ENCODE measurements at places on chromosomes 4 and X. TPM values are rescaled to one million over a fixed set of nuclear protein-coding genes. Genes with fewer than 3 reads are reported as not detected.

The SUPT20HL2 gene
- not detected for total RNA-seq

The USO1 gene
- 42.0 TPM for total RNA-seq

The PF4V1 gene
- not detected for total RNA-seq

The RTL3 gene
- total RNA-seq: not detected

The HNRNPDL gene
- 262 TPM for total RNA-seq

The CHRDL1 gene
- not detected for total RNA-seq

The PDLIM3 gene
- 1.5 TPM for total RNA-seq

The ADRA2C gene
- total RNA-seq: not detected

The PDE6B gene
- total RNA-seq: 14.0 TPM

The ZNF280C gene
- 6.4 TPM for total RNA-seq

DNA sequence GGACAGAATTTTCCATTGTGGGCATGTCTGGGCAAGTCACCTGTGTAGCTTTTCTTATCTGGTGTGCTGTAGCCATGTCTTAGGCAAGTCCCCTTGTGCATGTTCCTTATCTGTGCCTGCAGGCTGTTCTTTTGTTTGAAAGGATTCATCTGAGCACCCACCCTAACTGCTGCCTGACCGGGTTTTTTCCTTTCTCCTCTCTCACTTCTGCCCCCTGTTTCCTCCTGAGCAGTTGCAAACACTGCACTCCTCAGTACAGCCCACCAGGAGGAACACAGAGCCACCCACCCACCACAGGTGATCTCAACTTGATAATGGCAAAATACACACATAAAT, 29.2 kb upstream of the IL9R start:
- DNase-seq: no peak

GRCh38 chr4:185211035-185211434, 1.6 kb downstream of the SNX25 start:
- no peak for DNase-seq

- DNase-seq: no peak
Measured at GRCh38 chrX:38841750-38842149, 40.5 kb downstream of the MID1IP1 start.

- no peak for DNase-seq
Measured at GRCh38 chr4:15040916-15041463, 38.7 kb downstream of the CPEB2 start.

GRCh38 chrX:29067351-29067750, 480.1 kb downstream of the IL1RAPL1 start:
- no peak for DNase-seq

DNA sequence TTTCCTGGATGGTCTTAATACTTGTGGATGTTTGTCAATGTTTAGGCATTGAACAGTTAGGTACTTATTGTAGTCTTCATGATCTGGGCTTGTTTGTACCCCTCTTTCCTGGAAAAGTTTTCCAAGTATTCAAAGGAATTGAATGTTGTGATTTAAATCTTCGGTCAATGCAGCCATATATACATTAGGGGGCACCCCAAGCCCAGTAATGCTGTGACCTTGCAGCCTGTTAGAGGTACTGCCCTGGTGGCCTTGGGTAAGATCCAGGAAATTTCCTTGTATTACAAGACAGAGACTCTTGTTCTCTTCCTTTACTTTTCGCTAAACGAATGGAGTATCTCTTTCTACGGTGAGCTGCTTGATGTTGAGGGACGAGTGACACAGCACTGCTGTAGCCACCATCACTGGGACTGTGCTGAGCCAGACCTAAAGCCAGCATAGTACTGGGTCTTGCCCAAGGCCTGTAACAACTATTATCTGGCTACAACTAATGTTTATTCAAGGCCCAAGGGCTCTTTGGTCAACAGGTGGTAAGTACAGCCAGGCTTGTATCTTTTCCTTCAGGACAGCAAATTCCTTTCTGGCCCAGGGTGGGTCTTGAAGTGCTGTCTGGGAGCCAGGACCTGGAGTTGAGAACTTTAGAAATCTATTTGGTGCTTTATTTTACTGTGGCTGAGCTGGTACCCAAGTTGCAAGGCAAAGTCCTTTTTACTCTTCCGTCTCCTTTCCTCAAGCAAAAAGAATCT, 118.3 kb upstream of the ATOH1 start:
- no peak for DNase-seq

GRCh38 chr4:145048817-145049216, 49.2 kb downstream of the ANAPC10 start:
- no peak for DNase-seq

DNA sequence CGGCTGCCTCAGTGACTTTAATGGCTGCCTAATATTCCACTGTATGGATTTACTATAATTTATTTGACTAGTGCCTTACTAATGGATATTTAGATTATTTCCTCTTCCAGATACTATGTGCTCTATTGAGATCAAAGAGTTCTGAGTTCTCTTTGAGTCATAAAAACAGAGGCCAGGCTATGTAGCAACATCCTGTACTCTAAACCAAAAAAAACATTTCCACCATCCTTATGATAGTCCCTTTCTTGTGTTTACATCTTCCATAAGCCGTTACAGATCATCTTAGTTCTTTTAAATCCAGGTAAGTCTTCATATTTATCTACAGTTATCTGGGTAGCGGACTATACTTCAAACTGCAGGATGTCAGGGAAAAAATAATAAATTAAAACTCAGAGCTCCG, 56.6 kb upstream of the TMEM184C start:
- DNase-seq: no peak

DNA sequence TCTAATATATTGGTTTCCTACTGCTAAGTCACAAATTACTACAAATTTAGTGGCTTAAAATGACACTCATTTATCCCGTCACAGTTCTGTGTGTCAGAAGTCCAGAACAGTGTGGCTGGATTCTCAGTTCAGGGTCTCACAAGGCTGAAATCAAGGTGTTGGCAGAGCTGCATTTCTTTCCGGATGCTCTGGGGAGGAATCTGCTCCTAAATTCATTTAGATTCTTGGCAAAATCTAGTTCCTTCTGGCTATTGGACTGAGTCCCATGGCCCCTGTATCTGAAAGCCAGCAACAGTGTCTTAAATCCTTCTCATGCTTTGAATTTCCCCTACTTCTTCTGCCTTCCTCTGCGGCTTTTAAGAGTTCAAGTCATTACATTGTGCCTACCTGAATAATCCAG, 103.1 kb upstream of the BMP3 start:
- DNase-seq: no peak

GRCh38 chr4:119233750-119234149, 21.2 kb downstream of the USP53 start:
- no peak for DNase-seq

- no peak for DNase-seq
Measured at GRCh38 chr4:30828264-30828926, 108.2 kb downstream of the PCDH7 start.

DNA sequence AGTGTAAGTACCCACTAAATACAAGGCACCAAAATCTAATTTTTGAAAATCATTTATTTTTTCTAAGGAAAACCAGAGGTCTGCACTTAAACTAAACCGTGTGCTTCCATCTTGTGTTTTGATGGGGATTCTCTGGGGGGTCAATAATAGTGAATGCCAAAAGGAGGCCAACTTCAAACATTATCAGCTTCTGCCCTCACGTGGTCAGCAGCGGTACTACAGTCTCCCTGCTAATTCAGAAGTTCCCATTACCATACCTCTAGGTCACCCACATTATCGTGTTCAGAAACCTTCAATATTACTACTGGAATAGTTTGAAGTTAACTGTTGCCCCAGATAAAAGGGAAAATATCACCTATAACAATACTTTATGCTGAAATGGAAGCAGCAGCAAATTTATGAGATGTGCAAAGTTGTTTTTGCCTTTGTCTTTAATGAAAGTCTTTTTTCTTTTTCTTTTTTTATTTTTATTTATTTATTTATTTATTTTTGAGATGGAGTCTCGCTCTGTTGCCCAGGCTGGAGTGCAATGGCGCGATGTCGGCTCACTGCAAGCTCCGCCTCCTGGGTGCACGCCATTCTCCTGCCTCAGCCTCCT, 17.3 kb downstream of the CTPS2 start:
- DNase-seq: peak; percentile 52

DNA sequence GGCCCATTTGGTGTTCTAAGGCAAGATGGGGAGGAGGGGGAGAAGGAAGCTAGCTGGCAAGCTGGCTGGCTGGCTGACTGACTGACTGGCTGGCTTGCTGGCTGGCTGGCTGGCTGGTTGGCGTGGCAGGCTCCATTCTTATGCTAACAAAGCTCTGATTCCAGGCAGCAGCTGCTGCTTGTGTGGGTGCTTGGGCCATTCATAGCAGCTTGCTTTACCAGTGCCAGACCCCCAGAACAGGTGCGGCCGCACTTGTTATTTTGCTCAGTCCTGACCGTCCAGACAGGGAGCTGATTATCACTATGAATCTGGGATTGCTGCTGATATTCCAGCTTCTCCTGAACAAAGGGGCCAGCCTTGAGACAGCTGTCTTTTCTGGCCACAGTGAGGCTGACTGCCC, 131.2 kb upstream of the PAK3 start:
- DNase-seq: no peak

- DNase-seq: no peak
Measured at GRCh38 chr4:176383273-176384077, 63.7 kb downstream of the SPCS3 start.

DNA sequence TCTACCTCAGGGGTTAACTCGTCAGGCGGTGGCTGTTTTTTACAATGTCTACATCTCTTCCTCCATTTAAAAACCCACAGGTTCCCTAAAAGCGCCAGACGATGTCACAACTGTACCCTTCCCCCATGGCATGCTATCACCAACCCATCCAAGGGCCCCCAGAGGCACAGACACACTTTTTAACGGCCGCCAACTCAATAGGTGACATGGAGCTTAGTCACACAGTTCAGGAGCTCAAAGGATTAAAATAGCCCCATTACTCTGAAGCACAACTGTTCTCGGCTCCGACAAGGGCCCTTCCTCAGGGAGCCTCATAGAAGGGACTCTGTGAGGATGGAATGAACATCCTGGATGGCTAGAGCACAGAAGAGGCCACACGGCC, 12.4 kb downstream of the SH3KBP1 start:
- DNase-seq: no peak

GRCh38 chr4:133668061-133668851, 519.2 kb downstream of the PCDH10 start:
- no peak for DNase-seq

DNA sequence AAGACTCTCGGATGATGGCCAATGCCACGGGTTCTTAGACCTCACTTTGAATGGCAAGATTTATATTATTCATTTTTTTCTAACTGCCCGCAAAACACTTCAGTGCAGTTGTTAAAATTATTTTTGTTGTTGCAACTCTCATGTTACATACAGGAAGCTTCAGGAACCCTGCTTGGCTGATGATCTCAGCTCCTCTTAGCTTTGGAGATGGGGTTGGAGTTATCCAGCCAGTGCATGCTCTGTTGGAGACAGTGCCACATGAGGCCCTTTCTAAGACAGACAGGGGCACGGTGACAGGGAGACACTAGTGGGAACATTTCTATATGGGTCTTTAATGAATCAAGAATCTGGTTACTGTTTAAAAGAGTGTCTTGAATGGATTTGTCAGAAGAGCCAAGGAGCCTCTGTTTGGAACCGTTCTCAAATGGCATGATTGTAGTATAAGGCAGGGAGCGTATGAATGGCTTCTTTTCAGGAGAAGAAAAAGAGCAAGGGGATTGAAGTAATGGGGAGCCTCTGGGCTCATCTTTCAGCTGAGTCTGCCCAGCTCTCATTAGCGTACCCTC, 61.9 kb upstream of the ENPP6 start:
- no peak for DNase-seq

- no peak for DNase-seq
Measured at GRCh38 chr4:168646001-168646768, 149.3 kb downstream of the PALLD start.

DNA sequence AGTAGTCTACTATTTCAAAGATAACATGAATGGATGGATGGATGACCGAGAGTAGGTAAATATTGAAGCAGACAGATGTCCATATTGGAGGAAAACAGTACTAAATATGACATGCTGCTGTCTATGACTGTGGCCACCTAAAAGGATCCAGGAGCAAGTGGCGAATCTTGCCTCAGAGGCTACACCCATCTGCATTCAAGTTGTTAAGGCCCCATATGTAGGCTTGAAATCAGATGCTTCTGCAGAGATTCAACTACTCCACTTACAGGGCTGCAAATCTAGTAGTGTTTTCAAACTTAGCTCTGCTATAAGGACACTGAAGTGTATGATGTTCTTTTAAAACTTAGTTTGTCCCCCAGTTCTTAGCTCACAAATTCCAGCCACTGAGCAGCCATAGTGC, 28.9 kb downstream of the SEPSECS start:
- no peak for DNase-seq

DNA sequence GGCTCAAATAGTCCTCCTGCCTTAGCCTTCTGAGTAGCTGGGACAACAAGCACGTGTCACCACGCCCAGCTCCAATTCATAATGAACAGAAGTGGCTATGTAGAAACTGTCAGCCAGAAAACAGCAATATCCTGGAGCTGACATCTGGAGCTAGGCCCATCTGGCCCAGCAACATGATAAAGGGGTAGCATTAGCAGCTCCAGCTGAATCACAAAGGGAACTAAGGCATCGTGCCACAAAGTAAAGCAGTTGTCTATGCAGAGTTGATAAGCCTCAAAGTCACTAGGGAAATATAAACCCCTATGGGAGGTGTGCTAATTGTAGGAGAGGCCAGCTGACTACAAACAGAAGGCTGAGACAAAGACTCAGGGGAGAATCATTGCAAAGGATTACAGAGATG, 270.5 kb upstream of the GPC4 start:
- no peak for DNase-seq

DNA sequence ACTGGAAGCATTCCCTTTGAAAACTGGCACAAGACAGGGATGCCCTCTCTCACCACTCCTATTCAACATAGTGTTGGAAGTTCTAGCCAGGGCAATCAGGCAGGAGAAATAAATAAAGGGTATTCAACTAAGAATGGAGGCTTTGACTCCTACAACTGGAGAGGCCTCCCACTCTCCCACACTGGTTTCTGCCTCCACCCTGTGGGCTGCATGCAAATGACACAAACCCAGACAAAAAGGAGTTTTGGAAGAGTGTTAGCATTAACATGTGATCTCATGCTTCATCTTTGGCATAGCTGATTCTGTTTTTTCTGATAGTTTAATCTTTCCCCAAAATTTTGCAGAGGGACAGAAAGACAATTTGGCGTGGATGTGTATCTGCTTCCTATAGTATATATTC, 80.8 kb upstream of the IQCM start:
- DNase-seq: no peak

Measured in activated T-cell treated with anti-CD3 and anti-CD28 coated beads, Interleukin-2, amount 50 U/mL, for 72 hours (primary cell).